Ovary (tissue), 10 donors: ENCODE measurements at places on chromosomes 1 and 21. TPM values are rescaled to one million over a fixed set of nuclear protein-coding genes. Genes with fewer than 3 reads are reported as not detected.

DNA sequence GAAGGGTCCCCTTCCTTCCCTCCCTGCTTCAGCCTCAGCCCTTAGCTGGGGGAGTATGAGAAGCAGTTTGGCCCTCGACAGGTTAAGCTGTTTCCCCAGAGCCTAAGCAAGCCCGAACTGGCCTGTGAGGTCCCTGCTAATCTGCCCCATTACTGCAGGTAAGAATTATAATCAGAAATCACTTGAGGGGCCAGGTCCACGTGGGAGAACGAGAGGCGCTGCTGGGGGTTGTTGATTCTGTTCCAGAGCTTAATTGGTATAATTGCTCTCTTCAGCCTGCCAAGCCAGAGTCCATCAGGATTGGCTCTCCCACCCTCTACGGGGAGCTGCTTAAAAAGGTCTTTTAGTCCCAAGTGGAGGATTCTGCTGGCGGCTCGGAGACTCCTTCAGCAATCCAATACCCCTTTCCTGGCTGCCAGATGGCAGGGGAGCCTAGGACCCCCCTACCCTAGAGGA, 70.8 kb downstream of the UBE2T start:
- no peak for DNase-seq

DNA sequence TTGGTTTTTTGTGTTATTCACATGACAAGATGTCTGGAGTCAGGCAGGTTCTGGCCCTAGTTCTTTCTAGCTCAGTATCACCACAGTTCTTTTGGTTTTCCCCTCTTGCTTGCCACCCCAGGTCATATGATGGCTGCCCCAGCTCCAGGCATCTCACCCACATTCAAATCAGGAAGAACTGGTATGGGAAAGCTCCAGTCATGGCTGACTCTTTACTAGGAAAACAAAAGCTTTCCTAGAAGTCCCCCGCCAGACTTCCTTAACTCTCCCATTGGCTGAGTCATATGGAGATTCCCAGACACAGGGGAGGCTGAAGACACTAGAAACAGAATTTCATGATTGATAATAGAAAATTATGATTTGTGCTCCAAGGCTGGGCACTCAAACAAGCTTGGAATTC, 22.1 kb upstream of the EYA3 start:
- DNase-seq = no peak

- no peak for DNase-seq
These were observed 19.2 kb downstream of the SPRTN start for GRCh38 chr1:231357187-231357772.

- no peak for DNase-seq
These were observed 99.8 kb downstream of the MRPL39 start for GRCh38 chr21:25507522-25507921.

GRCh38 chr1:100458661-100459357, 79.1 kb upstream of the GPR88 start:
- no peak for DNase-seq

DNA sequence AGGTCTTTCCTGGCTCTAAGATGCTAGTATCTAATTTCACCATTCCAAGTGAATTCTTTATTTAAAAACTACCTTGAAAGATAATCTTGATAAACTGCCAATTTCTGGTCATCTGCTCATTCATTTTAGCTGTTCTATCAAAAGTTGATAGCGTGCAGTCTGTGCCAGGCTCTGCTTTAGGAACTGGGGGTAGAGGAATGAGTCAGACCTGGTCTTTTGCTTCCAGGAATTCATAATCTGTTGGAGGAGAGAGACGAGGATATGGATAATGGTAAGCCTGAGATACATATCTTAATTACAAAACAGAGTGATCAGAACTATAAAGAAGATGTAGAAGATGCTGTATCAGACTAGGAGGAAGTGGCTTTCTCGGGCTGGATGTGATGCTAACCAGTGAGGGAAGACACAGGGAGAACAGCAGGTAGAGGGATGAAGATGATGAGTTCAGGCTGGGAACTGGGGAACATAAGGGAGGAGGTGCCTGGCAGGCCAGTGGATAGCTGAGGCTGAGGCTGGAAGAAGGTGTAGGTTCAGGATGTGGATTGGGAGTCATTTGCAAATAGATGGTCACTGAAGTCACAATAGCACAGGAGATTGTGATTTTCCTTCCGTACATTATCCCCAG, 12.3 kb upstream of the PHC2 start:
- DNase-seq = no peak

GRCh38 chr21:36716836-36717235, 17.9 kb downstream of the SIM2 start:
- no peak for DNase-seq

GRCh38 chr21:40842197-40842552, 4.8 kb downstream of the DSCAM start:
- DNase-seq = no peak

DNA sequence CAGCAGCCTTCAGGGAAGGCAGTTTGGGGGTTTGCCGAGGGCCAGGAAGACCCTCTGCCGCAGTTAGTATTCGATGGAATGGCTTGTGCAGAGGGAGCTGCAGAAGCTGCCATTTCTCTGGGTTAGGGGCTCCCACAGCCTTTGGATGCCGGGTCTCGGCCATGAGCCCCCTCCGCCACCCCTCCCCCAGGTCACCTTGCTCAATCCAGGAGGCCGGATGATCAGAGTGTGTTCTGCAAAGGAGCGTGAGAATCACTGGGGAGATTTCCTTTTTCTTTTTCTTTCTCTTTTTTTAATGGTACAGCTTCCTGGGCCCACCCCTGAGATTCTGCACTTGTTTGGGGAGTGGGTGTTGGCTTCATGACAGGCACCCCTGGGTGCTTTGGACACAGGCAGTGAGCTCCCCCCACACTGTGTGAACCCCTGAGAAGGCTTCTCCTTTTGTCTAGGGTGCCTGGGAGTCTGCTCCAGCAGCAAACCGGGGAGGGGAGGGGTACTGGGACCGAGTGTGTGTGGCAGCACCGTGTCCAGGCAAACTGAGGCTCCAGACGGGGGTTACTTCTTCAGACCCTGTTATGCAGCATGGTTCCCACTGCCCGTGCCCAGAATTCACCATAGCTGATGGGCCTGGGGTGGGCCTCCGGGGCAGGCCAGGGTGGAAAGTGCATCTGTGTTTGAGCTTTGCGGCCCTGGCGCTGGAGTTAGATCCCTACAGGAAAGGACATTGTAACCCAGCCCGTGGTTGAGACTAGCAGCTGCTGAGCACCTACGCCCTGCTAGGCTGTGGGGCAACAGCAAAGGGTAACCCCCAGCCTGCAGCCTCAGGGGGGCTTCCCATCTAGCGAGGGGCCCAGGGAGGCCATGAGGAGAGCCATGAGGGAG, 18.5 kb downstream of the TNFRSF1B start:
- no peak for DNase-seq

GRCh38 chr1:99749504-99750347, 16.7 kb downstream of the FRRS1 start:
- DNase-seq = no peak

- no peak for DNase-seq
These were observed 172.2 kb upstream of the UBE2U start for GRCh38 chr1:64031236-64031635.

CLIC6 gene
- 1.0 TPM for total RNA-seq
